ENCODE measurements at places on chromosomes 13 and 19. TPM values are rescaled to one million over a fixed set of nuclear protein-coding genes. Genes with fewer than 3 reads are reported as not detected.

- no peak for DNase-seq
Measured at GRCh38 chr13:99861771-99862170, 109.8 kb downstream of the ZIC5 start.

- no peak for DNase-seq
Measured at GRCh38 chr13:46982856-46983582, 86.2 kb upstream of the HTR2A start.

The C1QTNF9 gene
- not detected for total RNA-seq

DNA sequence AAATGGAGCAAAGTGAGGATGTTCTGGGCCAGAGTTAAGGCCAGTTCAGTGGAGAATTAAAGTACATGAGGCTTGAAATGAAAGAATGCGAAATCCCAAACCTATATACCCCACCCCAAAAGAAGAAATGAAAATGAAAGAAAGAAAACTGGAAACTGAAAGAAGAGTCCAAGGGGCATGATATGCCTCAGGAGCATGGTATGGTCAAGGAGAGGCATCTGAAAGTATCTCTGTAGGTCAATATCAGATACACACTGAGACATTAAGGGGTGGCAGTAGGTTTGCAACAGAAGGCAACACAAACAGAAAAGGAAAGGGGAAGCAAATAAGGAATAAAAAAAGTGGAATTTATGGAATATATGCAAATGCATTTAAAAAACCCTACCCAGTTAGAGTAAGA lies 166.5 kb downstream of the COG6 start:
- DNase-seq = no peak

The TSKS gene
- not detected for total RNA-seq

Data from mammary epithelial cell (primary cell).